ENCODE measurements at places on chromosomes 4 and X.
A peak's percentile ranks its signal among the peaks of the same experiment; 100 is the strongest.

- no peak for DNase-seq
These were observed 37.8 kb upstream of the PRPS2 start for GRCh38 chrX:12753366-12753765.

DNA sequence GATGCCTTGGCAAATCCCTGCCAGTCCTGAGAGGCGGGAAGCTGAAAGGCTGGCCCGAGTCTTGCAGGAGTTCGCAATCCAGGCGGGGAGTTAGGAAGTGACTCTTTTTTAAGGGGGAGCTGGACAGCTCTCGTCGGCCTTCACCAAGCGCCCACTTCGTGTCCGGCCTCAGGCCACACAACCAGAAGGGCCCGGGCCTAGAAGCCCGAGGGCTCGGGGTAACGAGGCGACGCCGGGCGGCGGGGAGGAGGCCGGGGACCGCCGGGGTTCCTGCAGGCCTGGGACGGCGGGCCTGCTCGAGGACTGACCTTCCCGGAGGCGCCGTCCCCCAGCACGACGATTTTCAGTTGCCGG lies 395 bp downstream of the RAB28 start:
- DNase-seq, result peak; percentile 3

GRCh38 chrX:153669174-153669890 lies 4.3 kb downstream of the PNCK start:
- DNase-seq, result peak; percentile 28

DNA sequence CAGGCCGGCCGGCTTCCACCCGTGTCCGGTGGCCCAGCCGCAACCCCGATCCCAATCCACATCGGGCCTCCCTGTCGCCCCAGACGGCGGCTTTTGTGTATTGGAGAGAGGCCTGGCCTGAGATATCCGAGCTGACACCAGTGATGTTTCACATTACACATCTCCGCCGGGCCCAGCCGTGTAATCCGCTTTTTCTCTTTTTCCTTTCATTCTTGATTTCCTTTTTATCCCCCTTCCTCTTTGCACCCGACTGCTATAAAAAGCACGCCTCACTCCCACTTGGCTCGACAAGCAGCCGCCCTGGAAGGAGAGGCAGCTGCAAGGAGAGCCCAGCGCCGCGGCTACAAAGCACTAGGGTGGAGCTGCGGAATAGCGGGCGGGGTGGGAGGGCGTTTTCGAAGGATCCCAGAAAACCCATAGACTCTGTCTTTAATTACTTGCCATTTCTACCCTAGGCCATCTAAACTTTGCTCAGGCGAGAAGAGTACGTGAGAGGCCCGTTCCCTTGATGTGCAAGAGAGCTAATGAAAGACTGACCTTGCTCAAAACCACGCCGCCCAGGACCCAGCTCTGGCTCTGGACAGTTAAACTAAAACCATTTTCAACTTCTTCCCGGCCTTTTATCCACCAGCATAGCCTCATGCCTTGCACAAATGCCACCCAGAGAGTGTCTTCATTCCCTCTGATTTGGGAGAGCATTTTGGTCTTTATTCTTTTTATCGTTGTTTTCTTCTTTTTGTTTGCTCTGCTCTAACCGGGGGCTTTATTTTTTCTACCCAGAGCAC lies 3.2 kb downstream of the PITX2 start:
- DNase-seq, result no peak

- DNase-seq, result no peak
These were observed 362.0 kb downstream of the CBLL2 start for GRCh38 chrX:22634751-22635150.

DNA sequence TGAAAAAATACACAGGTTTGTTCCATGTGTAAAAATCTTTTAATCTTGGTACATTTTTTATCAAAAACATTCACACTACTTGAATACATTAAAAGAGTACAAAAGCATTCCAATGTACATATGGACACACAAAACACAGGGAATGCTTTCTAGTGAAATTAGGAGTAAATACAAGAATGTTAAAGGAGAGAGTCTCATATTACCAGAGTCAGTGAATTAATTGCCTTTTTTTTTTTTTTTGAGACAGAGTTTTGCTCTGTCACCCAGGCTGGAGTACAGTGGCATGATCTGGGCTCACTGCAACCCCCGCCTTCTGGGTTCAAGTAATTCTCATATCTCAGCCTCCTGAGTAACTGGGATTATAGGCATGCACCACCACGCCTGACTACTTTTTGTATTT lies 17.0 kb downstream of the XIAP start:
- DNase-seq, result no peak

DNA sequence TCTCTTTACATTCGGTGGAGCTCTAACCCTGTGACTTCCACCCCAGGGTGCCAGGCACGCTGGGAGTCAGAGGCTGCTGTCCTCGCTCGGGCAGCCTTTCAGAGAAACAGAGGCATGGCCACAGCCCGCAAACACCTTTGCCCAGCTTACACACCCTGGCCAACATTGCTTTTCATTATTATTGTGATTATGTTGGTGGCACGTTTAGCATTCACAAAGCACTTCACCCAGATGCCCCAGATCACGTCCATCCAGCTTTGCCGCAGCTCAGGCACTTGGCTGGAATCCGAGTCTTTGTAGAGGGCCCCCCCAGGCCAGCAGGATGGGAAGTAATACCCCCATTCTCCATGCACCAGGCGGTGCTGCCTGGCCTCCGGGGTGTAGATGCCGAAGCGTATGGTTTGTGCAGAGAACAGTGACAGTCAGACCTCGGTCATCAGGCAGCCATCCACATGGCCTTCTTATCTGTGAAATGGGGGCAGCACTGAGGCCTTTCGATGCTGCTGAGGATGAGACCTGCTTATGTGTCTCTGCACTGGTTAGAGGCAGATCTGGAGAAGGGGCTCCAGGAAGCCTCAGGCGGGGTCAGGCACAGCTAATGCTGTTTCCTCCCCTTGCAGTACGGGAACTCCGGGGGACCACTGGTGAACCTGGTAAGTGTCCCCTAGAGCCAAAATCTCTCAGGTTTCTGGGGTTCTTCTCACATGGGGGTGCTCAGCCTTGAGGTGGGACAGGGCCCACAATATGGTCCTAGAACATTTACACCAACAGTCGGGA lies 22.3 kb downstream of the HTRA3 start:
- DNase-seq, result no peak

- DNase-seq, result no peak
These were observed 160.3 kb upstream of the RASGEF1B start for GRCh38 chr4:81631958-81632441.

- no peak for DNase-seq
These were observed 1920.5 kb upstream of the PCDH7 start for GRCh38 chr4:28799696-28800095.

- no peak for DNase-seq
These were observed 4.3 kb downstream of the TMPRSS11D start for GRCh38 chr4:67879486-67879885.

- no peak for DNase-seq
These were observed 323.2 kb upstream of the PCDH7 start for GRCh38 chr4:30396772-30397475.

DNA sequence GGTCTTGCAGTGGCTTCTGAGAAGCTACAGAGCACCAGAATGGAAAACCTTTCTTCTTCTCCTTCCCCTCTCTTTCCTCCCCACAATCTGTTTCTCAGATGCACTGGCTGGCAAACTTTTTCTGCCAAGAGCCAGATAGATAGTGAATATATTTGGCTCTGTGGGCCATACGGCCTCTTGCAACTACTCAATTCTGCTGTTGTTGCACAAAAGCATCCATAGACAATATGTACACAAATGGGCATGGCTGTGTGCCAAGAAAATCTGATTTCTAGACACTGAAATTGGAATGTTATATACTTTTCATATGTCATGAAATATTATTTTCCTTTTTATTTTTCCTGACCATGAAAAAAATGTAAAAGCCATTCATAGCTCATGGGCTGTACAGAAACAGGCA lies 3.1 kb downstream of the PHEX start:
- no peak for DNase-seq

DNA sequence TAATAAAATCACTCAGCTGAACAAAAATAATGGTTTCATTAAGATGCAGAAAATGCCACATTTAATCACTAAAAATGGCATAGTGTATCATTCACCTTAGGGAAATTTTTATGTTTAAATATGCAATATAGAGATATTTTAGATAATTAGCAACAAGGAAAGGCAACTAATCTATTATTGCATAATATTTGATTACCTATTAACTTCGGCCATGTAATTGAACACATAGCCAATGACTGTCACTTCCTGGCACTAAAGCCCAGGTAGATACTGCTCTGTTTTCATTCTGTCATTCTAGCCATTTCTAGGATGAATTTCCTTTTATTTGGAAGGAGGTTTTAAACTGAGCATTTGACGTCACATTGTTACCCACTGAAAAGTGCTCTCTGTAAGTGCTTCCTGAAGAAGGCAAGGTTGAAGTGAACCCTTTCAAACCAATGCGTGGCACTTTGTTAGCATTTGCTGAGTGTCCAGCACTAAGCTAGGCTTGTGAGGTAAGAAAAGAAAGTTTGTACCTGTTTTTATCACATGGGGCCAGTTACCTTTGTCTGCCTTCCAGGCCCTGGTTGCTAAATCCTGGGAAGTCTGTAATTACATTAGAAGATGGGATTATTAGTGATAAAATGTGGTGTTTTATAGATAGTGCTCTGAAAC lies 67.8 kb upstream of the LSM6 start:
- no peak for DNase-seq

DNA sequence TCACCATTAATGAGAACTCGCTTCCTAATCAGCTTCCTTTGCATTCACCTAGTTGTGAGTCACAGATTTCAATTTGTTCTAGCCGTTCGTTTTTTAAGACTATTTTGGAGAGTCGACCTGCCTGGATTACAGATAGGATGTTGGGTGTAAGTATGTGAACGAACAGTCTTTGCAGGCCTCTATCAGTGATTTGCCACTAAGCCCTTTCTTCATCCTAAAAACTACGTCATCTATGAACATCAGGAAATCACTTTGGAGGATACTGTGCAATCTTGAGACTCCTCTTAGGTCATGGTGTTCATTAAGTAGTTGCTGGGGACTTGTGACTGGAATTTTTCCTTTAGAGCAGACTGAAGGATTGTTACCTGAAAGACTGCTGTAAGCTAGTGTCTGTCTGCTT lies 1.1 kb downstream of the POLA1 start:
- no peak for DNase-seq
